Retinal pigment epithelial cell (primary cell): ENCODE measurements at places on chromosomes 16 and 17.

GRCh38 chr17:27609611-27610303 lies 21.2 kb upstream of the LGALS9 start:
- DNase-seq, result no peak

GRCh38 chr17:42039794-42040763 lies 10.3 kb downstream of the C17orf113 start:
- DNase-seq, result no peak

DNA sequence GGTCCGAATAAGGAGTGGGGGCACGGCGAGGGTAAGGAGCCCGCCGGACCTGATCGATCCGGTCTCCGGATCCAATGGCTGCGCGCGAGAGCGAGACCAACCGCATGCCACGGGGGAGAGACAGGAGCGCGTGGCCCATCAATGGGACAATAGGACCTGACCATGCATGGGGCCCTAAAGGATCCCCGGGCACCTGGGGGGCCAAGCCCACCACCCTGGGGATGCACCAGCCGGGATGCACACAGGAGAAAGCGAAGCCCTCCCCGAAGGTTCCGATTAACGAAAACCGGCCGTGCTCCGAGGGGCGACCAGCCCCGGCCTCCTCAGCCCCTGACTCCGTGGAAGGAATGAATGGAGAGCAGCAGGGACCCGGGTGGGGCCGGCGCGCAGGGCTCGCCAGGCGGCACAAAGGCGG lies 525 bp downstream of the JPT1 start:
- DNase-seq, result no peak

GRCh38 chr17:56305007-56305406 lies 151.7 kb downstream of the ANKFN1 start:
- no peak for DNase-seq

- no peak for DNase-seq
These were observed 23.6 kb downstream of the BAHCC1 start for GRCh38 chr17:81418710-81419318.

- DNase-seq, result no peak
These were observed 1.2 kb downstream of the GSG1L start for GRCh38 chr16:28062261-28062846.

DNA sequence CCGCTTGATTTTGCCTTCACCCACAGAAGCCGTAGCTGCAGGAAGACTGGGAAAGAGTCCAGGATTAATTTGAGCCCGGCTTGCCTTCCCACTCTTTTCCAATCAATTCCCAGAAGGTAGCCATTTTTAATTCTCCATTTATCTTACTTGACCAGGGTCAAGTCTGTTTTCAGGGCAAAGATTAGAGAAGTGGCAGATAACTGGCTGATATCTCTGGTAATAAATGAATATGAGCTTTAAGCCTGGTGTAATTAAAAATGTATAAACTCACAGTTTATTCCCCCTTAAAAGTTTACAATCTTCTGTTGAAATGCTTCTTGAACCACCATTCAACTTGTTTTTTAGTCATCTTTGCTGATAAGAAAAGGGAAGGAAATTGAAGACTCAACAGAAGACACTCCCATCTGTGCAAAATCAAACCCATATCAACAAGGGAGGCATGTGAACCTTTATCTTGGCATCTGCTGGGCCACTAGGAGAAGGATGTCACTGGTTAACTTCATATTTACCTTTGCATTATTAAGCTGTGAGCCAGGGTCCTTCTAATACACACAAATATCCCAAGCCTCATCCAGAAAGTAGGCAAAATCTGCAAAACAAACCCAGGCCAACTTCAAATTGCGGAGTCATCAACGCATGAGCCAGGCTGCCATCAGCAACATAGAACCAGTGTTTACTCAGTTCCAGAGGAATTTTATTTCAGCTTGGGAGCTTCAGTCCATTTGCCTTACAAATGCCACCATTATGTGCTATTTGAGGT lies 314.6 kb upstream of the MAF start:
- DNase-seq, result no peak

GRCh38 chr16:75566758-75567255 lies 628 bp downstream of the GABARAPL2 start:
- no peak for DNase-seq

GRCh38 chr17:7947651-7948050 lies 15.6 kb downstream of the CNTROB start:
- no peak for DNase-seq
